Effector memory CD8-positive, alpha-beta T cell (primary cell): ENCODE measurements at places on chromosomes 1 and 21.
A peak's percentile ranks its signal among the peaks of the same experiment; 100 is the strongest.

GRCh38 chr1:182699393-182700350, 15.3 kb upstream of the RGS8 start:
- no peak for DNase-seq

DNA sequence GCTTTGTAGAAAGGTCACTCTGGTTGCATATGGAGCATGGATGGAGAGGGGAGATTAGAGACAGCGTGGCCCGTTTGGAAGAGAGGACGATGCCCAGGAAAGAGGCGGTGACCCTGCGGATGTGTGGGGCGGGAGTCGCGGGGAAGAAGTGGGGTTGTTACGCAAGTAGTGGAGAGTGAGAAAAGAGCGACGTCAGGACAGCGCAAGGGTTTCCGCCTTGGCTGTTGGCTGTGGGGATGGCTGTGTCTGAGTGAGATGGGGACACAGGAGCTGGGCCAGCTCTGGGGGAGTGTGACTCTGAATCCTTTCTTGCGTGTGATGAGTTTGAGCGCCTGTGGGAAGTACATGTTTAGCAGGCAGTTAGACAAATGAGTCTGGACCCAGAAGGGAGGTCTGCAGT, 3.8 kb downstream of the B4GALT2 start:
- H3K27ac ChIP-seq: no peak overlapping the region
- no peak overlapping the region for H3K4me3 ChIP-seq
- peaks cover 19% of the 10 kb centered on the region for H3K4me1 ChIP-seq
- H3K36me3 ChIP-seq: peaks cover 3% of the 10 kb centered on the region
- DNase-seq: no peak

DNA sequence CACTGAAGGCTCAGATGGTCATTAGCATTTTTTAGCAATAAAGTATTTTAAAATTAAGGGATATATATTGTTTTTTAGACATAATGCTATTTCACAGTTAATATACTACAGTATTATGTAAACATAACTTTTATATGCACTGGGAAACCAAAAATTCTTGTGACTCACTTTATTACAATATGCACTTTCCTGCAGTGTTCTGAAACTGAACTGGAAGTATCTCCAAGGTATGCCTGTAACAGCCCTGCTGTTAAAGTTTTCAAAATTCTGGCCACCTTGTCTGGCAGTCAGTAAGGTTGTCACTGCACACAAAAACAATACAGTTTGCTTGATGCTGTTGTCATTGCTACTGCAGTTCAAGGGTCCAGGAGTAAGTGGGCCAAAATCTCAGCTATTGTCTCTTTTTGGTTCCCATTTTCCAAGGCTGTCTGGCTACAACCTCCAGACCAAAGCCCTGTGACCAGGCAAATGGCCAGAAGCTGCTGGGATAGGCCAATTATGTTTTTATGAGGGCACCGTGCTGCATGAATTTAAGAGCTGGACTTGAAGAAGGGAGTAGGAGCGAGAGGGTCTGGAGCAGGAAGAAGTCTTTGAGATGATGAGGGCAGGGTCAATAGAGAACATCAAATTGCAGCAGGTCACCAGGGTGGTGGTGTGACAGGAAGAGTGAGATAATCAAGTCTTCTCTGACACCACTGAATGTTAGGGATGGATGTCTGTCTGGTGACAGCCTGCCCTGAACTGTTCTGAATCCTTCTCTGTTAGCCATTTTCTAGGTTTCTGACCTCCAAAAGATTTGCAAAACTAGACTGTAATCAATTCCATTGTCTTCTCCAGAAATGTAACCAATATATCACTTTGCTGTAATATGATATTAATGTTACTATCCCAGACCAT, 82.3 kb upstream of the CACHD1 start:
- H3K27ac ChIP-seq: no peak overlapping the region
- no peak for DNase-seq
- H3K4me3 ChIP-seq: no peak overlapping the region
- H3K36me3 ChIP-seq: no peaks in the 10 kb centered on the region

GRCh38 chr21:14284481-14284880, 68.5 kb downstream of the RBM11 start:
- no peak overlapping the region for H3K27ac ChIP-seq
- H3K36me3 ChIP-seq: no peaks in the 10 kb centered on the region
- no peak overlapping the region for H3K4me3 ChIP-seq
- H3K27me3 ChIP-seq: peaks cover 32% of the 10 kb centered on the region
- DNase-seq: no peak

DNA sequence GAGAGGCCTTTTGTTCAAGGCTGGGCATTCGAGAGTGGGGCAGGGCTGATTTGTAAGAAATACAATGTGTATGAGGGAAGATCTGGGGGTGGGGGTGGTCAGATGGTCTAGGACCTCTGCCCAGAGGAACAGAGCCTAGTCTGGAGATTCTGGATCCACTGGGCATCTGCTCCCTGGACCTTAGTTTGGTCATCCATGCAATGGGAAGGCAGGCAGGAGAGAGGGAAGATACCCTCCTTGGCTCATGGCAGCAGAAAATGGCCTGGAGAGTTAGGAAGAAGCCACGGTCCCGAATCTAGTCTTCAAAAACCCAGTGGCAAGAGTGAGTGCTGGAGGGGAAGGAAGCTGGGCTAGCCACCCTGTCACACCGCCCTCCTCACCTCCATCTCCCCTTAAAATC, 38.8 kb downstream of the CITED4 start:
- H3K4me1 ChIP-seq: peaks cover 28% of the 10 kb centered on the region

GRCh38 chr1:30654188-30654587, 69.2 kb downstream of the MATN1 start:
- no peak overlapping the region for H3K4me3 ChIP-seq
- no peak overlapping the region for H3K27ac ChIP-seq
- peaks cover 11% of the 10 kb centered on the region for H3K4me1 ChIP-seq

DNA sequence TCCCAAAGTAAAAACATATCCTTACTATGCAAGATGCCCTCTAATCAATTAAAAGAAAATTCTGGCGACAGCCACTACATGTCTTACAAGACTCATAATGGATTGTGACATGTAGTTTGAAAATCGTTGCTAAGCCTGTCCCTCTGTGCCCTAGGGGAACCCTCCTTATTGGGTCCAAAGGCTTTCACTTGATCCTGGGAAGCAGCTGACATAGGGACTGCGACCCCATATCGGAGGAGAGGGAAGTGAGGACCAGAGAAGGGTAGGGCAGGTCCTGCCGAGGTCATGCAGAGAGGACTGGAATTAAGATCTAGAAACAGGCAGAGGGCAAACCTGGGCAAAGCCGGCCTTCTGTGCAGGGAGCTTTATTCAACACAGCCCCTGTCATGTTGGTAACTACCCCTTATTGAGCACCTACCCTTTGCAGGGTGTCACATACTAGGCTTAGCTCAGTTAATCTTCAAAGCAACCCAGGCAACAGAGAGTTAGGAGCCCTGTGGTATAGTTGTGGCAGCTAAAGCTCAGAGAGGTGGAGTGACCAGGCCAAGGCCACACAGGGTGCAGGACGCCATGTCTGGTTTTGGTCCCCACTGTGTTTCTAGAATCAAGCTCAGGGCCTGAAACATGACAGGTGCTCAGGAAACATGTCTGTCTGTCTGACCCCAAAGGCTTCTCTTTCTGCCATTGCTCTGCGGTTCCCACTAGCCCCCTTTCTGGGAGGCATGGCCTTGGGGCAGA, 18.4 kb upstream of the IFNLR1 start:
- H3K4me3 ChIP-seq: no peak overlapping the region
- no peaks in the 10 kb centered on the region for H3K36me3 ChIP-seq
- DNase-seq: no peak
- H3K4me1 ChIP-seq: no peaks in the 10 kb centered on the region

DNA sequence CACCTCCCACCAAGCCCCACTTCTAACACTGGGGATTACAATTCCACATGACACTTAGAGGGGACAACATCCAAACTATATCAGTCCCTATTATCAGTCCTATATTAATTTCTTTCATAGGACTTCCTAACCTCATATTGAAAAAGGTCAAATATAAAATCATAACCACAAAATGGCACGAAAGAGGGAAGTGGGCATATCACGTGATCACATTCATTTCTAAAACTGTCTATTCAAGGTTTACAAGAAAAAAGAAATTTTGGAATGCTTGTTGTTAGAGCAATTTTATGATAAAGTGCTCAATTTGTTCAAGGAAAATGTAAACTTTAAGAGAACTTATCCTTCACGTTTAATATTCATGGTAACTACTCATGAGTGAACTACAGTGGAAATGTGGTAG, 13.2 kb upstream of the CDC7 start:
- H3K27ac ChIP-seq: no peak overlapping the region
- H3K4me3 ChIP-seq: no peak overlapping the region
- no peak for DNase-seq
- peaks cover 7% of the 10 kb centered on the region for H3K27me3 ChIP-seq

- DNase-seq: no peak
- no peaks in the 10 kb centered on the region for H3K4me1 ChIP-seq
- H3K4me3 ChIP-seq: no peak overlapping the region
- no peaks in the 10 kb centered on the region for H3K36me3 ChIP-seq
Observed at GRCh38 chr1:178371235-178371634, 125.5 kb downstream of the CLEC20A start.

GRCh38 chr1:145962157-145963102, 1.9 kb downstream of the ANKRD34A start:
- H3K4me3 ChIP-seq: peak overlapping the region; percentile 96
- peaks cover 56% of the 10 kb centered on the region for H3K4me1 ChIP-seq
- peak overlapping the region; percentile 92 for H3K27ac ChIP-seq

- H3K36me3 ChIP-seq: no peaks in the 10 kb centered on the region
- no peak for DNase-seq
- H3K4me1 ChIP-seq: peaks cover 23% of the 10 kb centered on the region
Observed at GRCh38 chr1:204073837-204074273, 940 bp downstream of the SOX13 start.

- peaks cover 2% of the 10 kb centered on the region for H3K36me3 ChIP-seq
- H3K4me1 ChIP-seq: no peaks in the 10 kb centered on the region
- DNase-seq: no peak
Observed at GRCh38 chr1:232045139-232045994, 418.8 kb downstream of the DISC1 start.

- H3K27me3 ChIP-seq: peaks cover 40% of the 10 kb centered on the region
- H3K4me1 ChIP-seq: no peaks in the 10 kb centered on the region
Observed at GRCh38 chr1:37306871-37307270, 167.5 kb upstream of the ZC3H12A start.

DNA sequence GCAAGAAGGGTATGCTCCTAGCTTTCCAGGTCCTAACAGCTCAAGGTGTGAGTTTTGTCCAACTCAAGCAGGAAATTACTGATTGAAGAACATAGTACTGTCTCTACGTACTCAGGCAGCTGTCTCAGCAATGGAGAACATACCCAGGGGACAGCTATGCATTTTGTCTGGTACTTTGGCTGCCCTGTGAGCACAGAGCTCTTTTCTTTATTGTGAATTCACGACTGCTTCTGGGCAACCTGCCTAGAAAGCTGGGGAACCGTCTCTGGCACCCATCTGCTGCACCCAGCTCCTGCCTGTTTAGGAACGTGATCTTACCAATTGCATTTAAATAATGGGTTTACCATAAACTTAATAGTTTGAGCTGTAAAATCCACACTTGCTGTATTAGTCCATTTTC, 258.1 kb downstream of the HHAT start:
- H3K4me3 ChIP-seq: no peak overlapping the region
- no peak overlapping the region for H3K27ac ChIP-seq
- peaks cover 4% of the 10 kb centered on the region for H3K4me1 ChIP-seq
- peaks cover 3% of the 10 kb centered on the region for H3K36me3 ChIP-seq

DNA sequence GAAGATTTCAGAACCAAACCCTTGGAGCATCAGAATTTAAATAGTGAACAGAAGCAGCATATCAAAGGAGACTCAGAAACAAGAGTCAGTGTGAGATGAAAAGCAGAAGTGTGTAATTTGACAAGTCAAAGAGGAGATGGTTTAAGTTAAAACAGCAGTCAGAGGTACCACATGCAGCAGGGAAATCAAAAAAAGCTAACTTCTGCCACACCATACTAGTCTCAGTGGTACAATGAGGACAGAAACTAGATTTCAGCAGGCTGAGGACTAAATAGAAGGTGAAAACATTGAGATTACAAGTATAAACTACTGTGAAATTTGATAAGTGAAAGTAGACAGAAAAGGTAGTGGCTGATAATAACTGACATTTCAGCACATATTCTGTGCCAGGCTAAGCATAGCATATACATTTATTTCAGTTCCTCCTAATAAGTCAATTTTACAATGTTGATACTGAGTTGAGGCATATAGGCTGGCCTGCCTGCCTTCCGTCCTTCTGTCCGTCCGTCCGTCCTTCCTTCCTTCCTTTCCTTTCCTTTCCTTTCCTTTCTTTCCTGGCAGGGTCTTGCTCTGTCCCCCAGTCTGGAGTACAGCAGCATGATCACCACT, 12.6 kb downstream of the SUCO start:
- no peak overlapping the region for H3K4me3 ChIP-seq
- H3K4me1 ChIP-seq: peaks cover 30% of the 10 kb centered on the region
- no peaks in the 10 kb centered on the region for H3K27me3 ChIP-seq
- no peak for DNase-seq
- H3K36me3 ChIP-seq: no peaks in the 10 kb centered on the region

- no peaks in the 10 kb centered on the region for H3K36me3 ChIP-seq
- no peaks in the 10 kb centered on the region for H3K27me3 ChIP-seq
- H3K27ac ChIP-seq: no peak overlapping the region
- DNase-seq: no peak
Observed at GRCh38 chr1:86409416-86410021, 13.4 kb upstream of the ODF2L start.

GRCh38 chr1:211783266-211783665, 47.3 kb downstream of the LPGAT1 start:
- no peak overlapping the region for H3K4me3 ChIP-seq
- no peak overlapping the region for H3K27ac ChIP-seq
- no peaks in the 10 kb centered on the region for H3K27me3 ChIP-seq

- no peak overlapping the region for H3K4me3 ChIP-seq
- no peaks in the 10 kb centered on the region for H3K36me3 ChIP-seq
- no peaks in the 10 kb centered on the region for H3K4me1 ChIP-seq
- DNase-seq: no peak
Observed at GRCh38 chr1:4837031-4837600, 182.7 kb downstream of the AJAP1 start.

DNA sequence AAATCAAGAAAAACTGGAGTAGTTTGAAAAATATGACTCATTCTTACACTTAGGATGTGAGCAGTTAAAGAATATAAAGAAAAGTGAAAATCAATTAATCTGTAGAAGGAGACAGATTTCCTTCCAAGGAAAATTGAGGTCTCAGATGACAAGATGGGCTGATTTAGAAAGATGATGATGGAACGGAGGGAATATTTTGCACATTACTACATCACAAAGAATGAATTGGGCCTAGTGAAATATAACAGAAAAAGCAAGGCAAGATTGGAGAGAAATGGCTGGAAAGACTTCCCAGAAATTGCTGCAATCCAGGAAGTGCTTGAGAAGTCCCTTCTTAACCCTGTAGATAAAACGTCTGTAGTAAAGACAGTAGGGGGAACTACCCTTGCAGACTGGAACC, 169.1 kb upstream of the SYT6 start:
- no peak overlapping the region for H3K4me3 ChIP-seq
- no peak for DNase-seq
- peaks cover 16% of the 10 kb centered on the region for H3K4me1 ChIP-seq
- no peaks in the 10 kb centered on the region for H3K36me3 ChIP-seq
- H3K27me3 ChIP-seq: no peaks in the 10 kb centered on the region

DNA sequence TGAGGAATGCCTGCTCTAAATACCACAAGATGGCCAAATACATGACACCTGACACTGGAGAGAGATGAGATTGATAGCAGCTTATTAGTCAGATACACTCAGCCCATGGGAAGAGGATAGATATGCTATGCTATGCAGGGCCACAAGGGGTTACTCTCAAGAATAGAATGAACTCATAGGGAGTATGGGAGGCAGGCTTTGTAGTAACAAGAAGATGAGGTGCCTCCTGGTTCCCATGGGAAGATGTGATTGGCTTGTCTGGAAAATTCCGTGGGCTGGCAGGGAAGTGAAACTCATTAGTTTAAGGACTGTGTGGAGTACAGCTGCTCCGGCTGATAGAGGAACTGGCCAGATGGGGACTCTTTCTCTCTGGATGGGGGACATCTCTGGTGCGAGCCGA, 16.5 kb downstream of the CCDC30 start:
- H3K27ac ChIP-seq: no peak overlapping the region
- H3K36me3 ChIP-seq: peaks cover 3% of the 10 kb centered on the region
- no peaks in the 10 kb centered on the region for H3K4me1 ChIP-seq
